ENCODE measurements at places on chromosomes 6 and 20.

GRCh38 chr6:157305670-157306653 is 17.4 kb downstream of the TMEM242 start:
- DNase-seq, result no peak

DNA sequence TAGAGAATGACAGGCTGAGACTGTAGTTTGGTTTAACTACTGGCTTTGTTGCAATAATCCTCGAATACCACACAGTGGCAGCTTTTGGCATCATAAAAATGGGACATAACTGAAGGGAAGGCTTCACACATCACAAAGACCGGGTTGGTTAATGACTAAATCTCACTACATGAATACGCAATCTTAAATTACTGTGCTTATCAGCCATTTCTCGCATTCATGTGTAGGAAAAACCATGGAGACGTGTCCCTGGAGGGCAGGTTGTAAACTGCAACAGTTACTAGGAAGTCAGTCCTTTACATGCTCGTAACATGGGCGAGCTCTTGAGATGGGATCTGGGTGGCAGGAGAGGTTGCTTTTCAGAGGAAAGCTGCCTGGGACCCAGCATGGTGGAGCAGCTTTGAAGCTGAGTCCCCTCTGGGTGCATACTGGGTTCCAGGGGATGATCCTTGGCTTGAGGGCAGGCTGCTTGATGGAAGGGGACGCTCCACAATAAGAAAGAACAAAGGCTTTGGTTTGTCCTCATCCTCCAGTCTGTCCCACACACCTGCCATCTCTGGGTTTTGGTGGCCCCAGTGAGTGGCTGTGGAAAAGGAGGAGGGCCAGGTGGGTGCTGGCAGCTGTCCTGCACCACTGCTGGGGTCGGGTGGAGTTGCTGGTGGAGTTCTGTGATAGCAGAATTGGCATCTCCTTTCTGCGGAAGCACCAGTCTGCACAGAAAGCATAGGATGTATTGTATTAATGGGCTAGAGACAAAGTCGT is 2.1 kb downstream of the RPS21 start:
- no peak for DNase-seq

- DNase-seq, result no peak
These were observed 87.0 kb upstream of the RNF24 start for GRCh38 chr20:4102381-4102780.

- DNase-seq, result no peak
These were observed 187.1 kb downstream of the ID4 start for GRCh38 chr6:20024316-20024673.

- no peak for DNase-seq
These were observed 69.5 kb upstream of the ELOVL5 start for GRCh38 chr6:53418288-53418687.

- no peak for DNase-seq
These were observed 83.8 kb upstream of the FAM184A start for GRCh38 chr6:119162134-119162775.

Data from NCI-H1694 (cell line).